ENCODE measurements at places on chromosomes 4 and X.

- DNase-seq = no peak
Observed at GRCh38 chrX:44596277-44596676, 53.6 kb upstream of the FUNDC1 start.

- no peak for DNase-seq
Observed at GRCh38 chr4:34950926-34951325, 1293.4 kb downstream of the ARAP2 start.

DNA sequence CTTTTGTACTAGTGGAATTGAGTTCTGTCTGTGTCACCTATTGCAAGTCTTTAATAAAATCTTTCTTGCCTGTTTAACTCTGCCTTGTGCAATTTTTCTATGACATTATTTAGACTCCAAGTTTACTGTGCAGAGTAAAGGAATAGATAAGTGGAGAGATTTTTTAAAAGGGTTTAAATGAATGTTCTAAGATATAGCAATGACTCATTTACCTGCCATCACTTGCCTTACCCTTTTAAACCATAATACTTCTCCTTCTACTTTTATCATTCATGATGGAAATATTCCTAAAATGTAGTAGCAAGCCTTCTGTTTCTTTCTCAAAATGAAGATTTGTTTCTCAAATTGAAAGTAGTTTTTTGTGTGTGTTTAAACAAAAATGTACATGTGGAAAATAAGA lies 782.8 kb upstream of the MAGEB2 start:
- no peak for DNase-seq

- no peak for DNase-seq
Observed at GRCh38 chrX:69203638-69204037, 38.4 kb upstream of the PJA1 start.

DNA sequence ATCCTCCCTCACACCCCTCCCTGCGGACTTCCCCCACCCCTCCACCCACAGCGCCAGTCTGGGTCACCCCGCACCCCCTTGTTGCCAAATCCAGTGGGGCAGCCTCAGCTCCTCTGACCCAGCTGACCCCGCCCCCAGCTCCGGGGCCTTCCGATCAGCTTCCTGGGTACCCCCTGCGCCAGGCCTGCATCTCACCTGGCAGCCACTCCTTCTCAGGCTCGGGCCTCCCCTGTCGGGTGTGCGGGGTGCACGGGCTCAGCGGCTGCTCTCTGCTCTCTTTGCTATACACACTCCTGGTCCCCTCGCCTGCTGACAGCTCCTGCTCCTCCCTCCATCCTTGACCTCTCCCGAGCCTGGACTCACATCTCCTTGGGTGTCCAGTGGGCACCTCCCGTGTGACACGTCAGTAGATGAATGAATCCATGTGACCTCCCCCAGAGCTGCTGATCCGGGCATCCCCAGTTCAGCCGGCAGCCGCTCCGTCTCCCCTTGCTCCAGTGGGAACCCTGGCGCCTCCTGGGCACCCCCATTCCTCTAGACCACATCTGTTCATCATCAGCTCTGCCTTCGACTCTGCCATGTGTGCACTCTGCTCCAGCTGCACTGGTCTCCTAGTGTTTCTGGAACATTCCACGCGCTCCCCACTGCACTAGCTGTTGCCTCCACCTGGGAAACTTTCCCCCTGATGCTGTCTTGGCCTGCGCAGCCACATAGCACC lies 9.9 kb downstream of the CFAP99 start:
- DNase-seq = no peak

DNA sequence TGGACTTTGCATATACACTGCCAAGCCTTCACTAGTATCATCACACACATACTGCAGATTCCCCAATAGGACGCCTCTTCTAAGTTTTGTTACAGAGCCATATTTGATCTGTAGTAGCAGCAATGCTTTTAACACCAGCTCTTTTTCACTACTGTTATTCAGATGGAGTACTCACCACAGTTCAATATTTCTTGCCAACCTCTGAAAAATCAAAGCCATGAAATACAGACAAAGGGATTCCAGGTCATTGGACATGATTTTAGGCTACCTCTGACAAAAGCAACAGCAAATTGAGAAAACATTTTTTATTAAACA lies 390.7 kb upstream of the ADGRL3 start:
- no peak for DNase-seq

DNA sequence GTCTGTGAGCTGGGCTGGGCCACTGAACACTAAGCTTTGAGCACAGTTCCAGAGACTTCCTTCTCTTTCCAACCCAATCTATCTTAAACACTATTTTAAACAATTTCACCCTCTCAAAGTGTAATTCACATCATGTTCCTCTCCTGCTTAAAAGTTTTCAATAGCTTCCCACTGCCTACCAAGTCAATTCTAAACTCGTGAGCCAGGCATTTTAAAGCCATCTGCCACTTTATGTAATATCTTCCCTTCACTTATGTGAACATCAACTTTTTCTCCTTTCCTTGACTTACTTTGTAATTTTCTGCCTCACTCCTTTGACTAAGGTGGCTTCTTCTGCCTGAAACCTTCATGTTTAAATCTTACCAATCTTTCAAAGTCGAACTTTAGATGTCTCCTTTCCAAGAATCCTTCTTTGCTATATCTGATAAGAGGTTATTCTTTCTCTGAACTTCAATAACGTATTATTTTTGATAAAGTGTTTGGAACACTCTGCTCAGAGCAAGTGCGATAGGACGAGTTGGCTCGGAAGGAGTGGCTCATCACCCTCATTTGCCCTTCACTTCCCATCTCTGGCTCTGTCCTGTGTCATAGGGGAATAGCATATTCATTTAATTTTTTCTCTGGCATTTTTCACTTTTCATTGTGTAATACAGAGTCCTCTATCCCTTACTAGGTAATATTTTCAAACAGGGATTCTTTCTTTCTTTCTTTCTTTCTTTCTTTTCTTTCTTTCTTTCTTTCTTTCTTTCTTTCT lies 13.0 kb upstream of the SPARCL1 start:
- DNase-seq = no peak

- DNase-seq = no peak
Observed at GRCh38 chr4:37902212-37902611, 11.3 kb downstream of the TBC1D1 start.

GRCh38 chrX:1400049-1400448 lies 8.1 kb upstream of the SLC25A6 start:
- DNase-seq = no peak

GRCh38 chrX:31063114-31063513 lies 8.7 kb downstream of the FTHL17 start:
- DNase-seq = no peak

DNA sequence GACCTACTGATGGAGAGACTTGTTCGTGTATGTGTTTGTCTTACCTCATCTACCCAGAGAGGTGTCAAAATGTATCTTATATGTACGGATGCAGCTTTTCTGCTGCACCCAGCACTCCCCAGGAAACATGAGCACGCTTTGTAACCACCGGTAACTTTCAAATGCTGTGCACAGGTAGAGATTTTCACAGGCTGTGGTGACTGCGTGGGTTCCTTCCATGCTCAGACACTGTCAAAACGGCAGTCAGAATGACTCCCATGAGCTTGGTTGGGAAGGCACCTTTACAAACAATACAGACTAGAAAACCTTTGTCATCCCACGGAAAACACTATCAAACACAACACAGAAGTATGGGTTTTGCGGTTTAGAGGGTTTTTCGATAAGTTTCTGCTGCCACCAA lies 28.2 kb downstream of the F11 start:
- no peak for DNase-seq

- no peak for DNase-seq
Observed at GRCh38 chr4:159443975-159444374, 341.1 kb downstream of the RAPGEF2 start.

- DNase-seq = no peak
Observed at GRCh38 chrX:118345045-118345463, 852 bp upstream of the WDR44 start.

GRCh38 chr4:112214390-112215264 lies 17.0 kb upstream of the AP1AR start:
- DNase-seq = no peak

GRCh38 chrX:134161162-134161561 lies 75.8 kb upstream of the CCDC160 start:
- DNase-seq = no peak

DNA sequence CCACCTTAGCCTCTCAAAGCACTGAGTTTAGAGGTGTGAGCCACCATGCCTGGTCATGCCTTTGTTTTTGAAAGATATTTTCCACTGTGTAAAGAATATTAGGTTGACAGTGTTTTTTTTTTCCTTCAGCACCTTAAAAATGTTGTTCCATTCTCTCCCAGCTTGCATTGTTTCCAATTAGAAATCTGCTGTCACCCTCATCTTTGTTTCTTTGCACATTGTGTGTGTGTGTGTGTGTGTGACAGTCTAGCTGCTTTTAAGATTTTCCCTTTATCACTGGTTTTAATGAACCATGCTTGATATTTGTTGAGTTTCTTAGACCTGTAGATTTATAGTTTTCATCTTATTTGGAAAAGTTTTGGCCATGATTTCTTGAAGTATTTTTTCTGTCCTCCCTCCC lies 79.0 kb upstream of the NKX1-1 start:
- DNase-seq = no peak

DNA sequence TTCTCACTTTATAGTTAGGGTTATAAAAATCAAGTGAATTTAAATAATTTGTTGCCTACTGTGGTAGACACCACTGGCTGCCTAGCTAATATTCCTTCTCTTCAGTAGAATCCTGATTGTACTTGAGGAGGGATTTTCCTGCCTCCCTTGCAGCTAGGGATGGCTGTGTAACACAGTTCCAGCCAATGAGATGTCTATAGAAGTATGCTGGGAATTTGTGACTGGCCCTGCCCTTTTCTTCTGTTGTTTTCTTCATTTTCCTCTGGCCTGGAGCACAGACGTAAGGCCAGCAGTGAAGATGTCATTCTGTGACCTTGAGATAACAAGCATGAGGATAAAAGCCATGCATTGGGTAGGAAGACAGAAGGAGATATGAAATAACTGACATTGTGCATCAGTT lies 145.1 kb downstream of the MGST2 start:
- DNase-seq = no peak

- DNase-seq = no peak
Observed at GRCh38 chrX:34918856-34919255, 23.7 kb upstream of the FAM47B start.

- DNase-seq = no peak
Observed at GRCh38 chr4:96986816-96987215, 1146.9 kb downstream of the PDHA2 start.

GRCh38 chr4:183721207-183722081 lies 62.4 kb downstream of the TRAPPC11 start:
- DNase-seq = no peak

GRCh38 chrX:69172937-69173336 lies 7.7 kb upstream of the PJA1 start:
- DNase-seq = no peak

- DNase-seq = no peak
Observed at GRCh38 chr4:186304866-186305505, 39.0 kb downstream of the F11 start.

DNA sequence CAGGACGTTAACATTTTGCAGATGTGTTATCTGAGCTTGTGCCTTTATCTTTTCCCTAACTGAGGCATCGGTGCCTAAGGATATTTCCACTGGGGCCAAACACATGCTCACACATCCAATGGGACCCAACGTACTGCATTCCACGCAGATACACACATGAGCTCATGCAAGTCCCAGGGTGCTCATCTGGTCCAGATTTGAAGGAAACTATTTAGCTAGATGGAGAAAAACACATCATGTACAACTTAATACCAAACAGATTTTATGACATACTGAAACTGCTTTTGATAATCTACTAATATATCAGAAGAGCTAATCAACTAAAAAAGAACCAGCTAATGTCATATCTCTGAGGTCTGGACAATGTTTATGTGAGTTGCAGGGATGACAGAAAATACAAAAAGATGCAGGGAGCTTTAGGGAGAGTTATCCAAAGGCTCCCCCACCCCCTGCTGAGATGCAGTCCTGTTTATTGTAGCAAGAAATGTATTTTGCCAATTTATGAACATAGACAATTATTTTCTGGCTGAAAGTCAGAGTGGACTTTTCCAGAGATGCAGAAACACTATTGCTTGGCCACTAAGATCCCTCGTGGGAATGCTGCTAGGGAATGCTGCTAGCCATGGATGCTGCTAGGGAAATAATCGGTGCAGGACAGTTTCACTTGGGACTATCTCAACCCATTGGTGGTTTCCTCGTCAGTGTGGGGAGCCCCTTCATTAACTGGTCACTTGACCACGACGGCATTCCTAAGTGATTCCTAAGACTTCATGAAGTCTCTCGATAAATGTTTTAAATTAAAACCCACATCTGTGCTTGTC lies 172.8 kb downstream of the SMIM20 start:
- no peak for DNase-seq

DNA sequence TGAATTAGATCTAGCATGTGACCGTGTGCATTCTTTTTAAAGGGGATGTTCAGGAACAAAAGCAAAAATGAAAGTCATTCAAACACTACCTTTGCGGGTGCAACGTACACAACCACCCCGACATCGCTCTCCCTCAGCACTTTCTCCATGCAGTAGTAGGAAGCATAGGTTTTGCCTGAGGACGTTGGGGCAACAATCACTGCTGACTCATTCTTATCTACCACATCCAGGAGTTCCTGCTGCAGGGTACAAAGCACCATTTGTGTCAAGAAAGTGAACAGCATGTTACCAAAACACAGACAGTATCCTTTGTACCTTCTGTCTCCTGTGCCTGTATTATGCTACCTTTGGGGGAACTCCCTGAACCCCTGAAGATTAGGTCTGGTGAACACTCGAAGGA lies 58.6 kb downstream of the DDX60L start:
- no peak for DNase-seq

DNA sequence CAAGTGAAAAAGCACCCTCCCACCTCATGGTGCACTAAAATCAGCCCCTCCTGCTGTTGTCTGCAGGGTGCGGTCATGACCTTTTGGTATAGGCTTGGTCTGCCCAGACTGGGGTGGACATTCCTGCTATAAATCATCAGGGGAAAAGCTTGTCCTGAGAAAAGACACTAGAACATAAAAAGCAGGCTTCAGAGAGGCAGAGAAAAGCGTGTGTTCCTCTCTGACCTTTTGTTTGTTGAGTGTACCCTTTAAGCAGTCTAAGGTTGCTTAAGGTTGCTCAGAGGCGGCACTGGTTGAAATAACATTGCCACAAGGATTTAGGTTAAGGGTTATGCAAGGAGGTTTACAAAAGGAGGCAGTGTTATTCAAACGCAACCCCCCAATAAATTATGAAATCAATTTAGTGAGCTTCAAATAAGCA lies 43.5 kb downstream of the CCDC158 start:
- no peak for DNase-seq

- DNase-seq = no peak
Observed at GRCh38 chr4:78065508-78066192, 8.5 kb downstream of the FRAS1 start.

- no peak for DNase-seq
Observed at GRCh38 chr4:54780149-54780495, 122.4 kb downstream of the KIT start.

DNA sequence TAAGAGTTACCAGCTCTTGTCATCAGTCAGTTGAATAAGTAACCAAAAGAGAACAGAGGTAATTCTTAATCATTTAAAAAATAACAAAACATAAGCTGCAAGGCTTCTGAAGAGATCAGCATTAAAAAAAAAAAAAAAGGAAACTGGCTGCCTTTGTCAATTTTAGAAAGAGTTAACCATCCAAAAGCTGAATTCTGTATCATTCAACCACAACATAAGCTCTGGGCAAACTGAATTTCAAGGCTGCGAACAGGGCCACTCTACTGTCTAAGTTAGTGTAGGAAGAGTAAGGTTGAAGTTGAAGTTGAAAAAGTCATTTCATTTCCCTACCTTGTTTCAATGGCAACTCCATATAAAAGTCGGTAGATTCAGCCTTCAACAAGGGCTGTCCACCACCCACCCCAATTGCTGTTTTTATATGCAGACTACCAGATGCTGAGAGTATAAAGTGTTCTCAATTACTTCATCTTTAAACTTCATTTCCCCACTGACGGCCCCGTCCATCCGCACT lies 1.1 kb upstream of the LIN54 start:
- DNase-seq = no peak

Measured in lower leg skin (tissue), 4 donors.